ENCODE measurements at places on chromosomes 5 and 9.

- DNase-seq: no peak
Measured at GRCh38 chr5:81755320-81755719, 4.4 kb upstream of the SSBP2 start.

GRCh38 chr5:133032852-133033742 lies 6.7 kb upstream of the ZCCHC10 start:
- no peak for DNase-seq

DNA sequence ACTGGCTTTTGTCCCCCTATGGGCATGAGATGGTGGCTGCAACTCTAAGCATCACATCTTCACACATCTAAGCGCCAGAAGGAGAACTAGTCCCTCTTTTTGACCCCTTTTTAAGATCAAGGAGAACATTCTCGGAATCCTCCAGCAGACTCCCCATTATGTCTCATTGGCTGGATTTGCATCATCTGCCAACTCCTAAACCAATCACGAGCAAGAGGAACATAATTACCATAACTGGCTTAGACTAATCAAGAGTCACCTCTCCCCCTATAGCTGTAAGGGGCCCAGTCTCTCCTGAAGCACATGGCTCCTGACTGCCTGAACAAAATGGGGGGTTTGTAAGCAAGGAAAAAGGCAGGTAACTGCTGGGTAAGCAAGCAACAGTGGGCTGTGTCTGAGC lies 68.5 kb upstream of the IQGAP2 start:
- no peak for DNase-seq

GRCh38 chr9:112752334-112753125 lies 2.0 kb downstream of the SNX30 start:
- DNase-seq: no peak

DNA sequence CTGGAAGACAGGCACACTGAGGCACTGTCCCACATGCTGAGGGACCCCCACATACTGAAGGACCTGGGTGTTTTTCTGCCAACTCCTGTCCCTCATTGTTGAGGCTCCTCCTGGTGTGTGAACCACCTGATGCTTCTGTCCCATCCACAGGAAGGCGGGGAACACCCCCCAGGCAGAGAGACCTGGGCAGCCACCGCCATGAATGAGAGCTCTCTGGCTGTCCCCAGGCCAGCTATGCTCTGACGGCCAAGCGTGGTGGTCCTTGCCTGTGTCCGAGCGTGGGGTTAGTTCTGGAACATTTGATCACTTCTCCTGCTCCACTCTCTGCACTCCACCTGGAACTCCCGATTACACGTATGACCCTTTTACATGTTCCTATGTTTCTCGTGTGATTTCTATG lies 11.9 kb upstream of the LRRC14B start:
- no peak for DNase-seq

- DNase-seq: no peak
Measured at GRCh38 chr9:69675563-69675962, 3.4 kb upstream of the APBA1 start.

- DNase-seq: no peak
Measured at GRCh38 chr9:124448019-124448418, 2.2 kb upstream of the ADGRD2 start.

GRCh38 chr9:68947842-68948569 lies 65.9 kb downstream of the PRKACG start:
- DNase-seq: peak; percentile 81

GRCh38 chr9:113299800-113300292 lies 3.3 kb downstream of the RNF183 start:
- no peak for DNase-seq

GRCh38 chr9:103225702-103226646 lies 230.8 kb downstream of the CYLC2 start:
- no peak for DNase-seq

DNA sequence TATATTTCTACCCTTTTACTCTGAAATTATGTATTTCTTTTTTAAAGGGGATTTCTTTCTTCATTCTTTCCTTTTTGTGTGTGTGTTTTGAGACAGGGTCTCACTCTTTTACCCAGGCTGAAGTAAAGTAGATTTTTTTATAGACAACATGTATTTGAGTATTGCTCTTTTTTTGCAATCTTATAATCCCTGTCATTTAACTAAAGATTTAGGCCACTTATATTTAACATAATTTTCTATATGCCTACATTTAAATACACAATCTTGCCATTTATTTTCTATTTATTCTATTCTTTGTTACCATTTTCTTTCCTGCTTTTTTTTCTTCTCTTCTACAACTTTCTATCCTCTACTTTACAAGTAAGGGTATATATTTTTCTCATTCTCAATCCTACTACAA lies 416.0 kb upstream of the IRX2 start:
- no peak for DNase-seq

DNA sequence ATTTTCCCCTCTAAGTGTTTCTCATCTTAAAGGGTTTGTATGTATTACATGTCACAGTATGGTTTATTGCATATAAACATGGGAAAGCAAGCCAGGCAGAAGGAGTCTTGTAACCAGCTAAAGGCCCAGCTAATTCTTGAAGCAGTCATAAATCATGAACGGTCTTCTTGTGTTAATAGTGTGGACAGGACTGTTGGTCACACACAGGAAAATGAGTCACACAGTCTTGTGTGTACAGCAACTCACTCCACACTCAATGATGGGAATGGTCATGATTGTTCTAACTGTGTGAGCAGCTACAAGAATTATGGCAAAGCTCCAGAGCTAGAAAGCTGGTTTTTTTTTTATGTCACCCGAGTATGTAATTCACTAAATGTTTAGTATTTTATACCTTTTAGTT lies 123.9 kb downstream of the GHR start:
- DNase-seq: no peak

DNA sequence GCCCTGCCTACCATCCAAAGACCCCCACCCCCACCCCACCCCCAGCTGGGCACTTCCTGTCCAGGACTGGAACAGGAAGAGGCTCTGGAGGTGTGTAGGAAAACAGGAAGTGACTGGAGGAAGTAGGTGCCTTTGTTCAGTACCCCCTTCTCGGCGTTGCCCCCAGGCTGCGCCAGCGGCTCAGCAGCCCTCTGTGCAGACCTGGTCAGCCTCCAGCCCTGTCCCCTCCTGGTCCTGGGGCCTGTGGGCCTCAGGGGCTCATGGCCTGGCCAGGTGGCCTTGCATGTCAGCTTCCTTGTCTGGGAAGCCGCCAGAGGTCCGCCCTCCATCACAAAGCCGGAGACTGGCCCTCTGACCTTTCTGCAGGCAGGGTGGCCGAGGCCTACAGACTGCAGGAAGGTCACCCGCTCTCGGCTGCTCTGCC lies 26.0 kb downstream of the FLT4 start:
- no peak for DNase-seq

DNA sequence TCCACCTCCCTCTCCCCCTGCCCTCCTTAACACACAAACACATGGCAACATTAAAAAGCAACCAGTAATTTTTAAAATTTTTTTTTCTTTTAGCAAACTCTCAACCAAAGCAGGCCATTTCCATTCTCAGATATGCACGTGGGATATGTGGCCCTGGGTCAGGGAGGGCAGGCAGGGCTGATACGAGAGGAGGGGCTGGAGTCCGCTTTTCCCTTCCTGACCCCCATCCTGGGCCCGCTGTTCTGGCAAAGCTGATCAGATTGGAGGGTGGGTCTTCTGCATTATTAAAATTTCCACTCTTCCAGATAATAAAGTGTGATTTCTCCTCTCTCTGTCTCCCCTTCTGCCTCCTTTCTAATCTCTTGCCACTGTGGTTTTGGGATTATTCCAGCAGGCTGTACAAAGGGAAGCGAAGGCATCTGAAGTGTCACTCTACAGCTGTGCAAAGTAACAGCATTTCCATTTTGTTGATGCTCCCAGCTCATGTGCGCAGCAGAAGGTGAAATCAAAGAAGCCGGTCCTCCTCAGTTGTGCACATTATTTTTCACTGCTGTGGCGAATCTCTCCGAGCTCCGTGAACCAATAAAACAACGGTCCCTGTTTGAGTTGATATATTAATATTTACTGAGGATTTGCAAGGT lies 12.0 kb downstream of the IRX1 start:
- no peak for DNase-seq

- no peak for DNase-seq
Measured at GRCh38 chr5:63500242-63500641, 462.0 kb downstream of the HTR1A start.

- DNase-seq: no peak
Measured at GRCh38 chr5:159765135-159765433, 151.2 kb upstream of the ADRA1B start.

GRCh38 chr9:98607787-98608186 lies 100.9 kb downstream of the GABBR2 start:
- DNase-seq: no peak

- no peak for DNase-seq
Measured at GRCh38 chr5:139915834-139916233, 120.2 kb downstream of the PSD2 start.

- DNase-seq: no peak
Measured at GRCh38 chr9:27433631-27434325, 90.3 kb upstream of the IFNK start.

- no peak for DNase-seq
Measured at GRCh38 chr9:109372246-109372645, 51.4 kb upstream of the EPB41L4B start.

- no peak for DNase-seq
Measured at GRCh38 chr5:21126236-21126635, 1138.2 kb upstream of the CDH18 start.

DNA sequence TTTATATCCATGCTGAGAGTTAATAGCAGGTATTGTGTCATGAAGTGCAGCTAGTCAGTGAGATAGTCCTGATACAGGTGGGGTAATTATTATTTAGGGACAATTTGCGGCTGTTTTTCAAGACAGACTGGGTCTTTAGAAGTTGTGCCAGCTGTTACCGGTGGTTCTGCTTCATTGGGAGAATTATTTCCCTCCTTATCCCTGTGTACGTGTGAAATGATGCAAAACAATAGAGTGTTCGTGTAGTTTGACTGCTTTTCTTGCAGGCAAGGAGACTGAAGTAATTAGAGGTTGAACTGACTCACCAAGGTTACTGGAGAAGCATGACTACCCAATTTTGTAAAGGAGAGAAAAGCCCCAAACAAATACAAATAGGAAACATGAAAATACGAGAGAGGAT lies 101.7 kb downstream of the ARRDC3 start:
- peak; percentile 47 for DNase-seq

- no peak for DNase-seq
Measured at GRCh38 chr9:82922686-82923085, 140.3 kb downstream of the RASEF start.

GRCh38 chr5:64612344-64612961 lies 77.8 kb upstream of the SHISAL2B start:
- DNase-seq: peak; percentile 34

GRCh38 chr9:95100071-95100627 lies 217.4 kb downstream of the FANCC start:
- no peak for DNase-seq

DNA sequence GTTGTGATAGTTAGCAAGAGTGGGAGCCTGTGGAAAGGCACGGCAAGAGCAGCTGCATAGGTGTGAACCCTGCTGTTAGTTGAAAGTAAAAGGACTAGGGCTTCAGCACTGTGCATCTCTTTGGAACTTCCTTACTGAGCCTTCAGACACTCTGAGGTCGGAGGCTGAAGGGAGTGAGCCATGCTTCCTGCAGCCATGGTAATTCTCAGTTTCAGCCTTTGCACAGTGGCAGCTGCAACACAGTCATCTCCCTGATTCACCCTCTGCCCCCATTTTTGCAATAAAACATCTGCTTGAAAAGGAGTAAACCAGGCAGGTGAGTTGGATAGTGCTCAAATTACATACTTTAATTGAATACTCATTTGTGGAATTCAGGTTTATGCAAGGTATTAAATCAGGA lies 6.5 kb upstream of the TLE4 start:
- peak; percentile 57 for DNase-seq

- DNase-seq: peak; percentile 7
Measured at GRCh38 chr5:135508496-135509005, 27.2 kb downstream of the NEUROG1 start.

DNA sequence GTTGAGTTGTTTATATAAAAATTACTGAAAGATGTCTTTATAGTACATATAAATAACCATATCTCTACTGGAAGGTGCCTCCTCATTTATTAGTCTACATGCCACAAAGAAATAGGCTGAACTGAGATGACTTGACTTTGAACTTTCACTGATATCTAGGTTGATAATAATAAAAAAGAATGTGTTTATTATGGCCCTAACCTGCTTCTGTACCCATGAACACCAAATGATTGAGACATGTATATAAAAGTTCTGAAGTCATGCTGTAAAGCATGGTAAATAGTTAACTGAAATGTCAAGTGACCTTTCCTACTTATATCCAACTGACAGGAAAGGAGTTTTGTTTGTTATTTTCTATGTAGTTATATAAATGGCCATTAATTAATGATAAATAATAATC lies 33.2 kb upstream of the GRAMD2B start:
- DNase-seq: no peak

- peak; percentile 54 for DNase-seq
Measured at GRCh38 chr9:88433583-88434255, 45.5 kb downstream of the SPIN1 start.

DNA sequence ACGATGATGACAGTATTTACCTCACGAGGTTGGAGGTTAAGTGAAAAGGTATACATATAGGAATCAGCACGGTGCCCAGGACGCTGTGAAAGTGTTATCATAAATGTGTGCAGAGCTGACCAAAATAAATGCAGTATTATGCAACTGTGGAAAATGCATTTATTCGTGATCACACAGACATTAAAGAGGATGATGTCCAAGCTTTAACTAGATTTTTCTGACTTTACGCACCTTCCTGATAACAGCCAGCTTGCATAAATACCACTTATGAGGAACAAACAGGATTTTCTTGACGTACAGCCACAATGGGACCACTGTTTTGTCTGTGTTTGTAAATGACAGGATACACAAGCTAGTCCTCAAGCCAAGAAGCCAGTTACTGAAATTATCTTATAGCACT lies 71.4 kb upstream of the ATP10B start:
- DNase-seq: no peak

DNA sequence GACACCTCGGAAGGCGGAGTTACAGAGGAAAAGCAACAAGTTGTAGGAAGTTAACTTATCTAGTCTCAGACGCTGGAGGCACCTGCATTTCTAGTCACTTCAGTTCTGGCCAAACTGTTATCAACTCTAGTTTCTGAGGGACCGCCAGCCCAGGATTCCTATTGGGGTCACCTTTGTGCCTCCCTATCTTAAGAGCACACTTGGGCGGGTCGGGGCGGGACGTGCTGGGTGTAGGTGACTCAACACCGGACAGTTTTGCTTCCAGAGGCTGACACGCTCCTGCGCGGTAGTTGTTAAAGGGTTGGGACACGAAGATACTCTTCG lies 679 bp upstream of the KDM4C start:
- peak; percentile 81 for DNase-seq

- DNase-seq: no peak
Measured at GRCh38 chr5:142931896-142932686, 161.9 kb downstream of the ARHGAP26 start.

GRCh38 chr5:56735849-56736641 lies 79.3 kb upstream of the MAP3K1 start:
- DNase-seq: peak; percentile 38

GRCh38 chr5:131169810-131170539 lies 769 bp upstream of the LYRM7 start:
- DNase-seq: no peak

DNA sequence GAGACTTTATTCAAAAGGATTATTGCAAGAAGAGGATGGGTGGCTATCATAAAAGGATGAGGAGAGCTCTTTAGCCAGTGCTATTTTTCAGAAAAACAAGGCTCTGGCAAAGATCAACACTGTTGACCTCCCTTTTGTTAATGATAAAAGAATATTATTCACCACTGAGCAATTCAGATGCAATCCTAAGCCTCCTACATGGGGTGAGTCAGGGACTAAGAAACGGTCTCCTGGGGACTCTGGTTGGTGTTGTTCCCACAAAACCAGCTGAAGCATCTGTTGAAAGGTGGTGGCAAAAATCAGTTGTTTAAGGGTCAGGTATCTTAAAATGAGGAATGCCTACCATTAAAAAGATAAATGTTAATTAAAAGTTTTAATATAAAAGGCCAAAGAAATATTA lies 7.7 kb upstream of the GCNT1 start:
- DNase-seq: no peak
